Activated naive CD4-positive, alpha-beta T cell (primary cell): ENCODE measurements at places on chromosomes 3 and 15.

GRCh38 chr3:142863930-142864920 is 24.7 kb downstream of the PCOLCE2 start:
- no peak for DNase-seq

GRCh38 chr3:197317250-197317963 is 19.0 kb upstream of the DLG1 start:
- DNase-seq, result no peak

DNA sequence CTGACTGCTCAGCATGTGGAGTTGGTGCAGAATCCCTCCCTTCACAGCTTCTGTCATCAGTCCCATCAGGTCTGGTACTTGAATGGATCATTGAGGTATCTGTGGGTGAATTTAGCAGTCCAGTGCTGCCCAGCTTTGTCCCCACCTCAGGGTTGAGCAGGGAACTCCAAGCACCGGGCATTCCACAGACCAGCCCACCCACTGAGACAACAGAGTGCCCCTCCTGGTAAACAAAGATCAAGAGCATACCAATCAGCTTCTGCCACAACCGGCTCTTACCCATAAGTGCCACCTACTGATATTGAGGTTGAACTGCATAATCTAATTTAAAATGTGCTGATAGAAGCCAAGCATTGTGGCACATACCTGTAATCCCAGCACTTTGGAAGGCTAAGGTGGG is 57.1 kb upstream of the FXR1 start:
- no peak for DNase-seq

DNA sequence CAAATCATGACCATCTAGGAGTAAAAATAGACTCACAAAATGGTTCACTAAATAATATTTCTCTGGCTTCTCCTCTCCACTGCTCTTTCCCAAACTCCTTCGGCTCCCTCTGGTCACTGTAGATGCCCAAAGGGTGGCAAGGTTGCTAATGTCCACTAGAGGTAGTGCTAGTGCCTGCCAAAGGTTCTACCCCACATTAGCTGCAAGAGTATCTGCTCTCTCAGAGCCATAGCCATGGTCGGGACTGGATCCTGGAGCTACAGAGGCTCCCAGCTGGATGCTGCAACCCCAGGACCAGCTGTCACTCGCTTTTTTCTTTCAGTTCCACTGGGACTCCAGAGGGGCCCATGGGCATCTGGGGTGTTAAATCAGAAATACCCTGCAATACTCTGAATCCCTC is 8.5 kb downstream of the HTR3D start:
- no peak for DNase-seq

- no peak for DNase-seq
Measured at GRCh38 chr3:11850003-11850402, 3.3 kb upstream of the TAMM41 start.

DNA sequence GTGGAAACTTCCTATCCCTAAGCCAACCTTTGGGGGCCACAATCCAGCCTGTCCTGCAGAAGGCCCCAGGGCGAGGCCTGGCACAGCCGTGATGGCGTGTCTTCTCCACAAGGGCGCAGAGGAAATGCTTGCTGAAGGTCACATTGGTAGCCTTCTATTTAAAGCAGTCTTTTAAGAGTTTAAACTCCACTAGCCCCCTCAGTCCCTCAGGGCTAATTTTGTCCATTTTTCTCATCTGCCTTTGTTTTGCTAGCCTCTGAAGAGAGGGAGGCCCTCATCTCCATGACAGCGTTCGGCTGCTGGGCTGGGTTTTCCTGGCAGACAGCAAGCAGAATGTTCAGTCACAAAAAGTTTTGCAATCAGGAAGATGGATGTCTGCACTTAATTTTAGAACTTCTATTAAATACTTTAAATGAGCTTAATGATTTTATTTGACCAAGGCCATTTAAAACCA is 40.8 kb downstream of the RARB start:
- no peak for DNase-seq

GRCh38 chr3:194944526-194944925 is 258.8 kb downstream of the FAM43A start:
- DNase-seq, result no peak

DNA sequence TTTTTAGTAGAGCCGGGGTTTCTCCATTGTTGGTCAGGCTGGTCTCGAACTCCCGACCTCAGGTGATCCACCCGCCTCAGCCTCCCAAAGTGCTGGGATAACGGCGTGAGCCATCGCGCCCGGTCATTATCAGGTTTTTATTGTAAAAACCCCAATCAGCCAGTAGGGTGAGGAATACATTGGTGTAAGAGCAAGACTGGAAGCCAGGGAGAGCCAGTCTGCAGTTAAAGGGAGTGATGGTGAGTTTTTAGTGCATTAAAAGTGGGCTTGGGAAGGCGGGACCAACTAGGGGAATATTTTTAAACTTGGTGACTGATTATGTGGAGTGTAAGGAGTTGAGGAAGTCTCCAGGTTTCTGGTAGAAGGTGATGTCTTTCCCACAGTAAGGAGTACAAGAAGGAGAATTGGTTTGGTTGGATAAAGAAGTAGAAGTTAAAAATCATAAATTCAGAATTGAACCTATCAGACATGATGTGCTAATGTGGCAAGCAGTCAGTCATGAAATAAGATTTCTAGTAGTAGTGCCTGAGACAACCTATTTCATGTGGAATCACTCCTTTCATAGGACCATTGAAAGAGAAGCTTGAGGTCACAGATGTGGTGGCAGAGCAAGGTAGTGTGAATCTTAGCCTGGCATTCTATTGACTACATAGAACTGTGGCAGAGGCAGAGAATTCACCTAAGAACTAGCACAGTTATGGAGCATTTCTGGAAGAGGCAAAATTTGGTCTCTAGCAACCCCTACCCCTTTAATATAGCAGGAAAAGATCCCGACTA is 2.4 kb upstream of the DCBLD2 start:
- DNase-seq, result no peak

GRCh38 chr3:165211721-165212120 is 15.5 kb upstream of the SLITRK3 start:
- no peak for DNase-seq

- no peak for DNase-seq
Measured at GRCh38 chr3:128707928-128708494, 18.0 kb upstream of the RAB7A start.

GRCh38 chr3:128237348-128238183 is 84.3 kb downstream of the EEFSEC start:
- no peak for DNase-seq
